ENCODE measurements at places on chromosomes 5 and 9. TPM values are rescaled to one million over a fixed set of nuclear protein-coding genes. Genes with fewer than 3 reads are reported as not detected.

GRCh38 chr9:113183956-113184488, 33.2 kb downstream of the SLC31A2 start:
- DNase-seq, result no peak

DNA sequence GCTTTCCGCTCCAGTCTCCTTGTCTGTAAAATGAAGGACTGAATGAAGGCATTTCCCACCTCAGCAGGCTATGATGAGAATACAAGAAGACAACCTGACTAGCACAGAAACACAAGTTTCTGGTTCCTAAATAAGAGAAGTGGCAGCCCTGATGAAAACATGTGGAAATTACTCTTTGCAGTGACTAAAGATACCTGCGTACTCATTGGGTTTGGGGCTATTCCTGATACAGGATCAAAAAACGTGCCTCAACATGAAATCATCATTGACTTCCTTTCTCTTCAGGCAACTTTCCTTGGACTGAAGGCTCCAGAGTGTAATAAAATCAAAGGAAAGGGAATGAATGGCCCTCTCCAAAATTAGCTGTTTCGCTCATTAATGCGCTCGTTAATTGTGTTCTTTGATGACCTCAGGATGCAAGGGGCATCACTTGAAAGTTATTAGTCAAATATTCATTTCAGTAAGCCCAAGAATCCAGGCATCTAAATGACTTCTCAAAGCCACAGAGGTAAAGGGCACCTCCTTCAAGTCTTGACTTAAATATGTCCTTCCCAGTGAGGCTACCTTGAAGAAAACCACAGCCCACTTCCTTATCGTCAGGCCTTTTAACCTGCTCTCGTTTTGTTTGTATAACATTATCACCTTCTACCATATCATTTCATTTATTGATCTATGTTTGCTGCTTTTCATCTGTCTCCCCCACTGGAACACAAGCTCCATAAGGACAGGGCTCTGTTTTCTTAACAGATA, 68.9 kb downstream of the RASEF start:
- no peak for DNase-seq

- DNase-seq, result no peak
Observed at GRCh38 chr5:66881480-66882161, 285.4 kb downstream of the MAST4 start.

DNA sequence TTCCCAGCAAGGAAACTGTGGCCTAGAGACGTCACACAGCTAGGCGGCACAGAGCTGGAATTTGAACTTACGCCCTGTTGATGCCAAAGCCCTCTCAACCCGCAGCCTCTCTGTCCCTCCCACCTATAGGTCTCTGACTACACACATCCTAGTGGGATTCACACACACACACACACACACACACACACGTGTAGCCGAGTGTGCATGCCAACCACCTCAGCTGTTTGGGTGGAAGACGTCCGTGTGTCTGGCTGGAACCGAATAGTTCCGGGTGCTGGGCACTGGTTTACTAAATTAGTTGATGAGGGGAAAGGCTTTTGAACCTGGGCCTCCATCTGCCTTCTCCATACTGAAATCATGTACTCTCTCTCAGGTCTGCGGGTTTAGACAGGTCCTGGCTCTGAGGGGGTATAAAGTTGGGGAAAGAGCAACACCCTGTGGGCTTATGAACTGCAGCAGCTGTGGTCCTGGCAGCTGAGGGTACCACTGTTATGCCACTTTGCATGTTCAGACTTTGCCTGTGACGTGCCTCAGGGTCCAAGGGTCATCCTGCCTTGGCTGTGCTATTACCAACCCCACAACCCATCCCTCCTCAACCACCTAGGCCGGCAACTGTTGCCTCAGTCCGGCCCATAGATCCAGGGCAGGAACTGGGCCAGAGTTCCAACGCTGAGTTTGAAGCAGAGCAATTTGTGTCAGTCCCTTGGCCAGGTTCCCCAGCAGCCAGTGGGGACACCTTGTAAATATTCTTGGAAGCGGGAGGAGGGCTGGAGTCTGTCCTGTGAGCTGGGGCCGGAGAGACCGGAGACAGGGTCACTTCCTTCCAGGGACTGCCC, 50.5 kb downstream of the PSD2 start:
- DNase-seq, result no peak

C9 gene
- total RNA-seq, result not detected

- DNase-seq, result no peak
Observed at GRCh38 chr5:45737153-45737552, 41.0 kb upstream of the HCN1 start.

DNA sequence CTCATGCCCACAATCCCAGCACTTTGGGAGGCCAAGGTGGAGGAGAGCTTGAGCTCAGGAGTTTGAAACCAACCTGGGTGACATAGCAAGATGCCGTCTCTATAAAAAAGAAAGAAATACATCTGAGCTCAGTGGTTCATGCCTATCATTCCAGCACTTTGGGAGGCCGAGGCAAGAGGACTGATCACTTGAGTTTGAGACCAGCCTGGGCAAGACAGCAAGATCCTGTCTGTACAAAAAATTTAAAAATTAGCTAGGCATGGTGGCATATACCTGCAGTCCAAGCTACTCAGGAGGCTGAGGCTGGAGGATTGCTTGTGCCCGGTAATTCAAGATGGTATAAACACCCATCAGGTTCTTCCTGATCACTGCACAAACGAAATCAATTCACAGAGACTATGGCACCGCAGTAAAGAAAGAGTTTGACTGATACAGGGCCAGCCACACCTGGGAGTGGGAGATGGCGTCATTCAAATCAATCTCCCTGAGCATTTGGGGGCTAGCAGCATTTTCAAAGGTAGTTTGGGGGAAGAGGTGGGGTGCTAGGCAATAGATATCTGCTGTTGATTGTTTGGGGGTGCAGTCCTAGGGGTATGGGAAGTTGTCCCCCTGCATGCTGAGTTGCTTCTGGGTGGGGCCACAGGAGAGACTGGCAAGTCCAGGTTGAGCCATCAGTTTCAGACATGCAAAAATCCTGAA, 169.2 kb downstream of the TTC39B start:
- no peak for DNase-seq

DNA sequence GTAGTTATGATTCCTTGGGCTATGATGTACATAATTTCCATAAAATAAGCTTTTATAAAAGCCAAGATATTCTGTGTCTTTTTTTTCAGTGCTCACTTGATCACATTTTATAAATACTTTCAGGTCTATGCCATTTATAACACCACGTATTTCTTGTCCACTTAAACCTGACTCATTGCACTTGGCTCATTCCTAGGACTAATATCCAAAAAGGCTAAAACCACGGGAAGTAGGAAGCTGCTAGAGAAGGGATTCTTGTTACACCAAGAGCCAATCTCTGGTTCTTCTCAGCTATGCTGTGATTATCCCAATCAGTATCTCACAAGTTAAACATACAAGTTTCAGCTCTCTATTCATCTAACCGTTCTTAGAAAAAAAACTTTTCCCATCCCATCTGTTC, 80.4 kb upstream of the CDH6 start:
- DNase-seq, result no peak

DRD1 gene
- not detected for total RNA-seq

DNA sequence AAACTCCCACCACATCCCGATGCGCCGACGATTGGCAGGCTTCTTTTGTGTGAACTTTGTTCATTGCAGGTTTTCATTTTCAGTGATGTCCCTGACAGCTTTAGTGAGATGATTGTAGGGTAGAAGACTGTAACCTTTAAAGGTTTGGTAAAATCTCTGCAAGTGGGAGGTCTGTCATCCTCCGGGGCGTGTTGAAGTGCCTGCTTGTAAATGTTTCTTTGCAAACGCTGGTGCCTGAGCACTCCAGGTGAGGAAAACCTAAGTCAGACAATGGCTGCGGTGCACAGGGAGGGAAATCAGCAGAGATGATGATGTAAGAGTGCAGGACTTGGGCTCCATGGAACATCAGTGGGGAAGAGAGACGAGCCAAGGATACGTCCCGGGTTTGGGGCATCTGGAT, 228.1 kb downstream of the DRD1 start:
- DNase-seq, result no peak

DNA sequence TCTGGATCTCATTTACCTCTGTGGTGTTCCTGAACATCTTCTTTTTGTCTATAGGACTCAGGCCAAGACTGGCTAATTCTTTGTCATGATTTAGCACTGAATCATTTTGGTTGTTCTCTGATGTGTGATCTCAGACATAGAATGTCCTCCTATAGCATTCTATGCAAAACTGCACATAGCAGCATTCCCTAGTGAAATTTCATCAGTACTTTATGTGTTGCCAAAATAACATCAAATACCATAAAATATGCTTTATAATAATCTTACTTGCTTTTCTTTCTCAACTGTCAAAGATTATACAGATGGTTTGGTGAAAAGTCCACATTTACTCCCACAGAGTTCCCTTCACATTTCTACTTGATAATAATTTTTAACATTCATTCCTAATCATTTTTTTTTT, 115.7 kb upstream of the MPDZ start:
- no peak for DNase-seq

SLC25A2 gene
- total RNA-seq, result 0.23 TPM

- no peak for DNase-seq
Observed at GRCh38 chr5:65356274-65356673, 125.4 kb downstream of the ADAMTS6 start.

DNA sequence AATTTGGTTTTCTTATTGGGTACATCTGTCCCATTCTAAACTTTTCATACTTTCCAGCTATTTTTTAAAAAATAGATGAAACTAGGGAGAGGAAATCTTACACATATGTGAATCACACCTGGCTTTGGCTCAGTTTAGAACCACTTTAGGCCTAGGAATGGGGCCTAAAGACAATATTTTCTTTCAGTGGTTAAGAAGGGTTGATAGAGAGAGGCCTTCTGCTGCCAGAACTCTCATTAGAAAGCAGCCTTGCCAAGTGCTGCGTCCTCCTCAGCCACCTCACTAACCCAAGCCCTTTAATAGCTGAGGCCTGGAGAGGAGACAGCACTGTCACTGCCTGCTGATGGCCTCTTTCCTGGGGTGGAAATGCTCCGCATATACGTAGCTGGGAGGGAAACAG, 167.5 kb downstream of the SAXO1 start:
- no peak for DNase-seq

- peak; percentile 89 for DNase-seq
Observed at GRCh38 chr5:42993516-42994245, 46.4 kb downstream of the ANXA2R start.

DNA sequence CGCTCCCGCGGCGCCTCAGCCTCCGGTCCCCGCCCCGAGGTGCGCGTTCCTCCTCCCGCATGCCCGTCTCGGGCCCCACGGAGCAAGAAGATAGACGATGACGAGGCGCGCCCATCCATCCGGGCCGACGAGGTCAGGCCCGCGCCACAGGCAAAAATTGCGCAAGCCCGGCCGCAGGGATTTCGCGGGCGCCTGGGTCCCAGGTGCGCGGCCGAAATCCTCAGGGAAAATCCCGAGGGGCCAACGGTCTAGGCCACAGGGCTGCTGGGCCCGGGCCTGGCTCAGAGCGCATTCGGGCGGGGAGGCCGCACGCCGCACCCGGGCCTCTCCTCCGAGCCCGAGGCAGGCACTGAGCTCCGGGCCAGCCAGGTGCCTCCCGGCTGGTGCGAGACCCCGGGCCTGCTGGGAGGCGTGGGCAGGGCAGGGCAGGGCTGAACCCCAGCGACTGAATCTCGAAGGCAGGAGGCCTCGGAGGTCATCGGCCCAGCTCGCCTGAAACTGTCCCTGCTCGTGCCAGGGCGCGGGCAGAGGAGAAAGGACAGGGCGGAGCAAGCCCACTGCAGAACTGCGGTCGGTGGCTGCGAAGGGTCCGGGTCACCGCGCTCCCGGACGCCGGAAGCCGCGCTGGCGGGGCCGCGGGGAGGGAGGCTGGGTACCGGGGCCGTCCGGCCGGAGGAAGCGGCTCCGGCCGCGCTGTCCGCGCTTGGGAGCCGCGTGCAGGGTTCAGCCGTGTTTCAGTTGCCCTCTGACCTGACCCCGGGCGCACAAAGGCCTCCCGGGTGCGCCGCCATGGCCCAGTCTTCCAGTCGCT, 66.8 kb downstream of the FOXD1 start:
- peak; percentile 58 for DNase-seq

FBXL7 gene
- total RNA-seq, result not detected

DNA sequence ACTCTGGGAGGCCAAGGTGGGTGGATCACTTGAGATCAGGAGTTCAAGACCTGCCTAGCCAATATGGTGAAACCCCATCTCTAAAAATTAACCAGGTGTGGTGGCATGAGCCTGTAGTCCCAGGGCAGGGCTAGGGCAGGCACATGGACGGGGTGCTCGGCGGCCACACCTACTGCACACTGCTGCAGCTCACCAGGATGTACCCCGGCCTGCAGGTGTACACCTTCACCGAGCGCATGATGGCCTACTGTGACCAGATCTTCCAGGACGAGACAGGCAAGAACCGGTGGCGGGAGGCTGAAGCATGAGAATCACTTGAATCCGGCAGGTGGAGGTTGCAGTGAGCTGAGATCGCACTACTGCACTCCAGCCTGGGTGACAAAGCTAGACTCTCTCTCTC, 3.2 kb downstream of the ST6GALNAC4 start:
- no peak for DNase-seq

PCDHGA9 gene
- 0.44 TPM for total RNA-seq

LAMC3 gene
- total RNA-seq, result 0.07 TPM

GRCh38 chr5:174022384-174023095, 23.0 kb upstream of the NSG2 start:
- DNase-seq, result no peak

DNA sequence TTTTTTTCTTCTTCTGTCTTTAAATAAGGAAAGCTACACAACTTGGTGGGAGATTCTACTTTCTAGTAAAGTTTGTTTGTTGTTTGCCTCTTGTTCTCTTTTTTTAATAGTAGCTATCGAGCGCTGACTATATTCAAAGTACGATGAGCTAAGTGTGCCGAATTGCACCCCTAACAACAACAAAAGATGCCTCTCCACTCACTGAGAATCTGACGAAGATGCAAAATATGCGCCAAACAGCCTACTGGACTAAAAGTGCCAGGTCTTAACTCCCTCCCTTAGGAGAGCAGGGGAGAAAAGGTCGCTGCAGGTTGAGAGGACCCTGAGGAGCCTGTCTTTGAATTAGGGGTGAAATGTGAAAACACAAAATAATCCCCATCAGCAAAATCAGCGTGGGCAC, 713.8 kb upstream of the WWC1 start:
- DNase-seq, result no peak

- peak; percentile 72 for DNase-seq
Observed at GRCh38 chr9:137176302-137177182, 4.7 kb upstream of the TMEM210 start.

- no peak for DNase-seq
Observed at GRCh38 chr5:180339583-180340183, 13.5 kb downstream of the GFPT2 start.

PLAC8L1 gene
- 0.57 TPM for total RNA-seq

- DNase-seq, result peak; percentile 77
Observed at GRCh38 chr5:79990205-79990597, 861 bp downstream of the MTX3 start.

MLANA gene
- total RNA-seq, result not detected

GRCh38 chr5:16427587-16427986, 38.0 kb downstream of the ZNF622 start:
- DNase-seq, result no peak

CCDC171 gene
- 1.6 TPM for total RNA-seq

LURAP1L gene
- not detected for total RNA-seq

DNA sequence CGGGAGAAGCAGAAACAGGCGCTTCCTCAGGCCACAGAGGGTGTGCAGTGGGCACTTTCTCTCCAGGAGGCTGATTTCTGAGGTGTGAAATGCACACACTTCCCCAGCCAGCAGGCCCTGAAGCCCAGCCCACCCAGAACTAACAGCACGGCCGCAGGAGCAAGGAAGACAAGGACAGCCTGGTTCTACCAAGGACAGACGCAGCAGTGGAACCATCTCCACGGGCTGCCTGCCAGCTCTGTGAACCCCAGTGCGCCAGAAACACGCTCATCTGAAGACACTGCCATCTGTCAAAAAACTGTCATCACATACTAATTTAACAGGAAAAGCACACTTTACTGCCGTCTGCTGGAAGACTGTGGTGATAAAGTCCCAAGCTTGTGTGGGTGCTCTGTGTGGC, 40.7 kb downstream of the MAPK9 start:
- no peak for DNase-seq

GFI1B gene
- total RNA-seq, result not detected

CETN3 gene
- total RNA-seq, result 39.4 TPM
